ENCODE measurements at places on chromosomes 6 and 20.

GRCh38 chr6:133621751-133622150, 267.2 kb upstream of the TCF21 start:
- no peak for DNase-seq

DNA sequence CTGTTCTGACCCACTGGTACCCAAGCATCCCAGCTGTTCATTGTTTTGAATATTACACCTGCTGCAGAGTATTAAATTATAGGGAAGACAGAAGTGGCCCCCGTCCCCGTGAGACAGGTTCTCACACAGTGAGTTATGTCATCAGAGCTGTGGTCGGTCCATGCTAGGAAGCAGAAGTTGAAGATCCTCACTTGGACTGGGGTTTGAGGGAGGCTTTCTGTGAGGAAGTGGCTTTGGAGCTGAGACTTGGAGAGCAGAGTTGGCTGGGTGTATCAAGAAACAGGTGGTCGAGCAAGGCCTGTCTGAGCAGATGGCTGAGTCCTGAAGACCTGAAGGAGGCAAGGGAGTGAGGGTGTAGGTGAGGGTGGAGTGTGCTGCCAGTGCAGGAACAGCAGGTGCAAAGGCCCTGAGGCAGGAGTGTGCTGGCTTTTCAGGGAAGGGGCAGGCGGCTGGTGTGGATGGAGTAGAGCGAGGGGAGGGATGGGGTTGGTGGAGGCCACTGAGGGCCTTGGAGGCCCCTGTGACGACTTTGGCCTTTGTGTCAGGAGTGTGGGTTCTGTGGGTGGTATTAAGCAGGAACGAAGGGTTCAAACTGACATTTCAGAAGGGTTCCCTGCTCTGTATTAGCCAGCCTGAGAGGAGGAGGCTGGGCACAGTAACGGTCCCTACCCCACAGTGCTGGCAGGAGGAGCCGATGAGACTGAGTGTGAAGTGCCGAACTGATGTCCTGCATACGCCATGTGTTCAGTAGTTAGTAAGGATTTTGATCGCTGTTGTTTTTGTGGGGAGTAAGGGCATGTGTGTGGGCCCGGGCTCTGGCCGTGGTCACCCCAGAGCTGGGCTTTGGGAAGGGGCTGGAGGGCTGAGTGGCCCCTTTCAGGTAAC, 11.8 kb downstream of the SRC start:
- no peak for DNase-seq

- no peak for DNase-seq
Observed at GRCh38 chr6:132785936-132786335, 12.5 kb downstream of the SLC18B1 start.

GRCh38 chr6:165805636-165806035, 142.6 kb upstream of the PDE10A start:
- DNase-seq, result no peak

DNA sequence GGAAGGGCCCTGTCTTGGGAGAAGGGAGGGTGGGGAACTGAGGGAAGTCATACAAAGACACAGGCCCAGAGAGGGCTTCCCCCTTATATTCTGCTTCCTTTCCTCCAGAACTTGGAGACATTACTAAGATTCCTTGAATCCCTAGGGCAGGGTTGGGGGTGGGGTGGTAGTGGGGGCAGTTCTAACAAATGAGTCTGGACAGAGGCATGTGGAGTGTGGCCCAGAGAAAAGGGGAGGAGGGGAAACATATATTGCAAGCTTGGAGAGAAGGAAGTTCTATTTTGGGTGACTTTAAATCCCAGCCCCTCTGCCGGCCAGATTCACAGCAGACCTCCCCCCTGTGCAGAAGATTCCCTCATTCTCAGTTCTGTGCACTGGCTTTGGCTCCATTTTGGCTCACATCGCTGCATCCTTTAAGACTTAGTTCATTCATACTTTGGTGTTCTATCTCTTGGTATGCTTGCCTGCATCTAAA, 43.7 kb downstream of the DAAM2 start:
- no peak for DNase-seq

GRCh38 chr6:87716928-87717614, 15.0 kb upstream of the AKIRIN2 start:
- no peak for DNase-seq

GRCh38 chr20:34693414-34693813, 10.7 kb upstream of the TP53INP2 start:
- no peak for DNase-seq

DNA sequence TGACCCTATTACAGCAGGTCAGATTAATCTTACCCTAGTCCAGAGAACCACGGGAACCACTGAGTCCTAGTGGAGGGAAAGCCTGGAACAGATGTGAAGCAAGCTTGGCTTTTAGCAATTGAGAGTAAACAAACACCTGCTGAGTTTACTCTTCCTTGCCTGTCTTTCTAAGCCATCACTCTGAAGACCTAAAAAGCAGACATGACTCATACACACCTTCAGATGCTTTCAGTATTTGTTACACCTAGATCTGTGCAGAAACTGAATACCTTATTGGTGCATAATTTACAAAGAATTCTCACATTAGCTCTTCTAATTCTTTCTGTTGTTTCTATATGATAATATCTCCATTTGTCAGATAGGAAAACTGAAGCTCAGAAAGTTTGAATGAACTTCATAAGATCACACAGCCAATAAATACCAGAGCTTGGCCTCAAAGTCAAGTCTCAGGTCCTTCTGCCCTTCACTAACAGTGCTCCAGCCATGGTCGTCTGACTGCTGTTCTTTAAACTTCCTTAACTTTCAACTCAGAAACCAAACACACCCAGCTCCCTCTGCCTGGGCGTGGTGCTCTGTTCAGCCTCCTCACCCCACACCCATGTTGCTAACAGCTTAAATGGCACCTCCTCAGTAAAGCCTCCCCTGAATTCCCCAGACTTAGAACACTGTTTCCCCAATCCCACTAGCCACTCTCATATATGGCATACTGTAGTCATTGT, 8.6 kb upstream of the GABBR1 start:
- DNase-seq, result no peak

DNA sequence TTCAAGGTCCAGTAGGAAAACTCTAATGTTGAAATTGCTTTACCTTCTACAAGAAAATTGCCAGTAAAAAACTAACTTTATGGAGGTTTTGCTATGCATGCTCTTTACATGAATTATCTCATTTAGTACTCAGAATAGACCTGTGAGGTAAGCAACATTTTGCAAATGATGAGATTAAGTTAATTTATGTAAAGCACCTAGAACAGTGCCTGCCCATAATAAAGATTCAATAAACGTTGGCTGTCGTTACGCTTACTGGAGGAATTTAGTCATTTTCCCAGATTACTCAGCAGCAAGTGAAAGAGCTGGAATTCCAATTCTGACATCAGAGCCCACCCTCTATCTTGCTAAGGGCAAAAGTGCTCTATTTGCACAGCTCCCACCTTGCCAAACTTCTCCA, 69.4 kb upstream of the ARID1B start:
- DNase-seq, result no peak

DNA sequence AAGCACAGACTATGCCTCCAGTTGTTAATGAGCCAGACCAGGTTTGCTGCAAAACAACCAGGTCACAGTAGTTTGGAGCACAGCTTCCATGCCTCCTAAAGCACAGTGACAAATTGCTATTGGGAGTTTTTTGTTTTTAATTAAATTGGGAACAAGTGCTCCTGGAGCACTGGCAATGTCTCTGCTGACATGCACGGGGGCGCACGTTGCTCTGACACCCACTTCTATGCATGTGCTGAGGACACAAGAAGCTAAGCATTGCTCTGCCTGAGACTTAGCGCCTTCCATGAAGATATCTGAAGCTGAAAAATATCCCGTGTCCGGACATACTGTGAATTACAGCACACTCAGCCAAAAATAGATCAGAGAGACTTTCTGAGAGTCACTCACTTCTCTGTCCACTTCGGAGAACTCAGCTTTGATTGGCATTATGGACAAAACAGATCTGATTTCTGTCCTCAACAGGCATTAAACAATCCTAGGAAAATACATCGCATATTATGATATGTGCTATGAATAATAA, 18.6 kb upstream of the GGTLC1 start:
- no peak for DNase-seq

DNA sequence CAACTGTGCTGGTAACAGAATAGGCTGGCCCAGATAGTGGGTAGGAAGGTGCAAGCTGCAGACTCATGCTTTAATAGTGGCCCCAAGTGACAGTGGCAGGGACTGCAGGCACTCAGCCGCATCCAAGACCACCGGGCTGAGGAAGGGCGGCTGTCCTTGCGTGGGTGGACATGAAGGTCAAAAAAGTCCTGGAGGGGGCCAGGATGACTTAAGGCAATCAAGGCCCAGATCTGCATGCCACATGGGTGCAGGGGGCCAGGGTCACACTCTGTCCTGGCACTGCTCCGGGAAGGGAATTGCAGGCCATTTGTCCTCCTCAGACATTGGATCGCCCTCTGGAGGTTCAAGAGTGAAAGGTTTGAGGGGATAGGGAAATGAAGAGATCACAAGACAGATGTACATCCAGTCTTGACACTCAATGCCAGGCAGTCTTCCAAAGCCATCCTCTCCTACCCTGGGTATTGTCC, 10.4 kb upstream of the VNN2 start:
- peak; percentile 2 for DNase-seq

- no peak for DNase-seq
Observed at GRCh38 chr6:43768983-43769525, 957 bp upstream of the VEGFA start.

GRCh38 chr6:2186516-2186915, 58.9 kb downstream of the GMDS start:
- DNase-seq, result no peak

- no peak for DNase-seq
Observed at GRCh38 chr6:27825025-27825793, 87.0 kb downstream of the OR2B2 start.

DNA sequence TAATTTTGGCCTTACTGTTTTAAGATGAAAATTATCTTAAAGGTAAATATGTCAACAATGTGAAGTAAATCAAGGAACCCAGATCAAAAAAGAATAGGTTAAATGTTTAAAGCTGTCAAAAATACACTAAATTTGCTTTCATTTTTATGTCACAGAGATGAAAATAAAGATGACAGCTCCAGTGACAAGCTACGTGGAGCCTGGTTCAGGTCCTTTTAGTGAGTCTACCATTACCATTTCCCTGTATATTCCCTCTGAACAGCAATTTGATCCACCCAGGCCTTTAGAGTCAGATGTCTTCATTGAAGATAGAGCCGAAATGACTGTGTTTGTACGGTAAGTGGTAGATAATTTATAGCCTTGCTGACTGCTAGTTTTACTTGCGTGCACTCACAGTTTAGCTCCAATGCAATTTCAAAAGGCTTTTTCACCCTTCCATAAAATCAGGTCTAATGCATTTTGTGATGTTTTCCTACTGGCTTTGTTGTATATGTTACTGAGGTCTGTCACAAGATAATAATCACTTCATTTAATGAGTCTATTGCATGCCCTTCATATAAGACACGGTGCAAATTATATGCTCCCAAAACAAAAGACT, 1.9 kb downstream of the HEBP2 start:
- no peak for DNase-seq

- no peak for DNase-seq
Observed at GRCh38 chr6:56345376-56345995, 98.1 kb upstream of the COL21A1 start.

GRCh38 chr20:61938839-61939690, 126.6 kb downstream of the TAF4 start:
- DNase-seq, result no peak

- no peak for DNase-seq
Observed at GRCh38 chr6:15501826-15502445, 160.9 kb downstream of the DTNBP1 start.

DNA sequence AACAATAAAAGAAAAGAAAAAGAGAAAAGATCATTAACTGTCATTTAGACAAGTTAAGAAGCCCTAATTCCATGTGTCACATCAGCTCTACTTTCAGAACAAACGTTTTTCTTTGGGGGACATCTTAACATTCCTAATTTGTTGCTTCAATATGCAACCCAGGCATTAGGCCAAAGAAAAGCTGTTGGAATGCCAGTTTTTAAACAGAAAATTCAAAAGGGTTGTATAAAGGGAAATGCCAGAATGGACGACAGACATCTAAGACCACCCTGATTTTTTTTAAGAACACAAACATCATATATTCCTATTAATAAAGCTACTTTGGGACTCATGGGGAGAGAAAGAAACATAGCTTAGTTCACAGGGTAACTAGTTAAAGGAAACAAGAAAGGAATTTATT, 315.0 kb downstream of the GMDS start:
- no peak for DNase-seq

- DNase-seq, result no peak
Observed at GRCh38 chr6:11618533-11618932, 81.0 kb downstream of the TMEM170B start.

- no peak for DNase-seq
Observed at GRCh38 chr6:129695373-129696027, 14.5 kb downstream of the ARHGAP18 start.

DNA sequence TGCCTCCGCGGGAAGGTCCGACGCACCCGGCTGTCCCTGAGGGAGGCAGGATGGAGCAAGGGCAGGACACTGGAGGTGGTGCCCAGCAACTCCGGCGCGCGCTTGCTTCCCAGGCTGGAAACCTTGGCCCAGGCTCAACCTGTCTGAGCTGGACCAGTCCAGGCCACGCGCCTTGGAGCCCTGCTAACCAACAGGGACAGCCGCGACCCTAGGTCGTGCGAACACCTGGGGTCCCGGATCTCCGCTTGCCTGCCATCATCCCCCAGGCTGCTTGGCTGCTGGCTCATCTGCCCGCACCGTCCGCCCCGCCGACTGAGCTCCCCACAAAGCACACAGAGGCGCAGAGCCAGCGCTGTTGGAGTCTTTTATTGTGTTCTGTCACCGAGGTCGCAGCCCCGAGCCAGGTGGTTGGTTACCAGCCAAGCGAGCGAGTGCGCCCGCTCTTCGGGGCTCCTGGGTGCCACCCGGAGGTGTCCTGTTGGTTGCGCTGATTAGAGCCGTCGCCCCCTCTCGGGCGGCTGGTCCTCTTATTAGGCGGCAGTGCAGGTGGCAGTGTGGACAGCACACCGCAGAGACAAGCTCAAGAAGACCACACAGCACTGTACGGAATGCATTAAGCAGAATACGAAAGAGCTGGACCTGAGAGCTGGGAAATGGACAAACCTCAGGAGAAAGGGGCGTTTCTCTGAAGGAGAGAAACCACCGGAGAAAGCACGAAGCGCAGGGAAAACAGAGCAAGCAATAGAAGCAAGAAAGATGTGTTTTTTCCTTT, 3.8 kb downstream of the COL12A1 start:
- no peak for DNase-seq
